ENCODE measurements at places on chromosomes 4 and X.

GRCh38 chrX:53078943-53079342, 3.2 kb upstream of the TSPYL2 start:
- DNase-seq = no peak

GRCh38 chr4:147799986-147800555, 68.2 kb downstream of the ARHGAP10 start:
- DNase-seq = peak; percentile 64

DNA sequence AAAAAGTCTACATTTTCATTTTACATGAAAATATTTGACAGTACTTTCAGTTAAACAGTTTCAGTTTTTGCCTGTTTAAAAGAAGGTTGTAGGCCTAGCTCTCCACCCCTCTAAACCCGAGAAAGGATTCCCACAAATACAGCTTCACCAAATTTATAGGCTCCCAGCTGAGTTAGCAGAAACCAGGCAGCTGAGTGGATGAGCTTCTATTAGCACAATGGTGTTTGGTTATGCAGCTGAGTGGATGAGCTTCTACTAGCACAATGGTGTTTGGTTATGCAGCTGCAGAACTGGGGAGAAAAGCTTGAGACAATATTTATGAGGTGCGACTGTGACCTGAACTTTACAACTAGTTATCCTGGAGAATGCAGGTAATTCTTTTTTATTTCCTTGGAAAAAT, 36.6 kb upstream of the PAQR3 start:
- DNase-seq = no peak

DNA sequence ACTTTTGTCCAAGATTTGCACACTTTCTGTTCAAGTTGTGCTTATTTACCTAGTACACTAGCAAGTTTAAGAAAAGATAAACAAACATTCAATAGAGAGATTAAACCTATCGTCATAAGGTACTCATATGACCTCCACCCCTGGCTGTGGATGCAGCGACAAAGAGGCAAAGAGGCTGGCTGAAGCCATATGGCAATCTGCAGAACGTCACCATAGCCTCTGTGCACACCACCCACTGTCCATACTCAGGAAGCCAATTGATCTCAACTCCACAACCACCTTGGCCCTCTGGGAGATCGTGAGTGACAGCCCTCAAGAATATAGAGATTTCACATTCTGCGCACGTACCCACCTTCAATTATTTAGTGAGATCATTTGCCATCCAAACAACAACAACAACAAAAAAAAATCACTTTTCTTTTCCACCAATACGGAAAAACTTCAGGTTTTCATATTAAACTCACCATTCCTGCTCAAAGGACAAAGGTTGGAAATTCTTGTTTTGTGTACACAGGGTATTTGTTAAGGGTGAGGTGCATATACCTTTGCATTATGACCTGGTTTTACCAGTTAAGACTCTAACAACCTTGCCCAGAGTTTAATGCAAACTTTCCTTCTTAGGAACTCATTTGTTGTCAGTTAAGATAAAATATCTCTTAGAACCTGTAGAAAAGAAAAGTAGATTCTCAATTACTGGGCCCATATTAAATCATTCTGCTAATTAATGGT, 243.0 kb upstream of the FSTL5 start:
- DNase-seq = no peak

- no peak for DNase-seq
Measured at GRCh38 chrX:12811658-12812057, 20.4 kb downstream of the PRPS2 start.

GRCh38 chrX:121871122-121871521, 823.7 kb downstream of the GLUD2 start:
- DNase-seq = no peak

DNA sequence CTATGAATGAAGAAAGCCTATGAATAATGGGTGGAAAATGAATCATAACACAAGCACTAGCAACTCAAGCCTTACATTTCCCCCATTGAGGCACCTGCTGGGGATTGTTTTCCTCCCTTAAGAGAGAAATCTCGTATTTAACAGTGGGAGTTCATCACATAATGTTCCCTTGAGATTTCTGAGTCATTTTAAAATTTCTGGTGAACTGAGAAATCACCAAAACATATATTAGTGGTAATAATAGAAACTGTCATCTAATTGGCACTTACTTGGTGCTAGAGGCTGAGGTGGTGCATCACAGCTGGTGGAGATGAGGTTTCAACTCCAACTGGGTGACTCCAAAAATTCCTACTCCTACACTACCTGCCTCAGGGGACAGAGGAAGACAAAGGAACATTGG, 561.3 kb upstream of the LCORL start:
- DNase-seq = no peak

- DNase-seq = no peak
Measured at GRCh38 chrX:136159611-136160025, 12.3 kb downstream of the FHL1 start.
